Aorta (tissue), 5 donors: ENCODE measurements at places on chromosomes 5 and 9. TPM values are rescaled to one million over a fixed set of nuclear protein-coding genes. Genes with fewer than 3 reads are reported as not detected.

GRCh38 chr5:156803404-156803803 lies 46.7 kb upstream of the PPP1R2B start:
- no peak for DNase-seq
- H3K36me3 ChIP-seq: no peaks in the 10 kb centered on the region
- H3K27ac ChIP-seq: no peak overlapping the region
- H3K4me1 ChIP-seq: no peaks in the 10 kb centered on the region
- no peak overlapping the region for H3K4me3 ChIP-seq
- H3K27me3 ChIP-seq: no peaks in the 10 kb centered on the region

DNA sequence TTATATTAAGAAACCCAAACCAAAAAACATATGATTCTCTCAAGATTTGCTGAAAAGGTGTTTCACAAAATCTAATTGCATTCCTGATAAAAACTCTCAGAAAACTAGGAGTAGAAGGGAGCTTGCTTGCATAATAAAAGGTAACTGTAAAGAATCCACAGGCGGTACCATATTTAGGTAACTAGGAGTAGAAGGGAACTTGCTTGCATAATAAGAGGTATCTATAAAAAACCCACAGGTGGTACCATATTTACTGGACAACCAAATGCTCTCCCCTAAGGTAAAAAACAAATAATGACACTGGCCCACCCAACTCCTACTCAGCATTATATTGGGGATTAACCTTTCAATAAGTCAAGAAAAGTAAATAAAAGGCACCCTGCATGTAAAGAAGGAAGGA lies 57.5 kb upstream of the FCN1 start:
- H3K4me1 ChIP-seq: no peaks in the 10 kb centered on the region
- no peaks in the 10 kb centered on the region for H3K27me3 ChIP-seq
- H3K4me3 ChIP-seq: no peak overlapping the region

- H3K4me1 ChIP-seq: no peaks in the 10 kb centered on the region
- no peak overlapping the region for H3K4me3 ChIP-seq
- H3K27ac ChIP-seq: no peak overlapping the region
- no peaks in the 10 kb centered on the region for H3K27me3 ChIP-seq
- H3K36me3 ChIP-seq: no peaks in the 10 kb centered on the region
- no peak for DNase-seq
These were observed 59.4 kb upstream of the RAPGEF1 start for GRCh38 chr9:131799177-131799823.

- no peak for DNase-seq
- no peak overlapping the region for H3K4me3 ChIP-seq
- H3K4me1 ChIP-seq: no peaks in the 10 kb centered on the region
- H3K36me3 ChIP-seq: no peaks in the 10 kb centered on the region
These were observed 43.5 kb upstream of the TENT2 start for GRCh38 chr5:79568632-79569190.

- no peak for DNase-seq
- no peaks in the 10 kb centered on the region for H3K4me1 ChIP-seq
- no peaks in the 10 kb centered on the region for H3K27me3 ChIP-seq
- no peak overlapping the region for H3K4me3 ChIP-seq
These were observed 131.9 kb upstream of the KLF4 start for GRCh38 chr9:107621436-107621835.

DNA sequence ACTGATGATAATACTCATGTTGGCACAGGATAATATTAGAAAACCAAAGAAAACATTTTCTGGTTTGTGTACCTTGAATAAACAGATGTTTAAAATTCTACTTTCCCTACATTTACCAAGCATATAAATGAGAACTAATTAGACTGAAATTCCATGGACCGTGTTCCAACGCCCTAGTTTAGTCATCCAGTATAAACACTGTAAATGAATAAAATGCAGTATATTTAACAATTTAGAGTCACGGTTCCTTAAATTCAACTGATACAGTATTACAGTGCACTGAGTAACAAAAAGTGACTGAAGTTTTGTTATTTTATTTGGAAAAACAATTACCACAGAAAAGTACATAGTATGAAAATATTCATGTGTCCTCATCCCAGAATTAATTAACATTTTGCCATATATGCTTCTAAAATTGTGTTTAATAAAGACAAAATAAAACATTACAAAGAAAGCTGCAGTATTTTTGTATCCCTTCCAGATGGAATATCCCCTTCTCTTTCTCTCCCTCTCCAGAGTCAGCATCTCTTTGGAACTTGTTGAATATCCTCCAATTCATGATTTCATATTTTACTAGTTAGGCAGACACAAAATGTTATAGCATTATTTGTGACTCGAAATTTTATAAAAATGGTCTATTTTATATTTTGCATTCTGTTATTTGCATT lies 112.5 kb downstream of the HMHB1 start:
- no peak overlapping the region for H3K4me3 ChIP-seq
- no peaks in the 10 kb centered on the region for H3K27me3 ChIP-seq
- DNase-seq: no peak
- H3K27ac ChIP-seq: no peak overlapping the region
- no peaks in the 10 kb centered on the region for H3K4me1 ChIP-seq
- no peaks in the 10 kb centered on the region for H3K36me3 ChIP-seq

DNA sequence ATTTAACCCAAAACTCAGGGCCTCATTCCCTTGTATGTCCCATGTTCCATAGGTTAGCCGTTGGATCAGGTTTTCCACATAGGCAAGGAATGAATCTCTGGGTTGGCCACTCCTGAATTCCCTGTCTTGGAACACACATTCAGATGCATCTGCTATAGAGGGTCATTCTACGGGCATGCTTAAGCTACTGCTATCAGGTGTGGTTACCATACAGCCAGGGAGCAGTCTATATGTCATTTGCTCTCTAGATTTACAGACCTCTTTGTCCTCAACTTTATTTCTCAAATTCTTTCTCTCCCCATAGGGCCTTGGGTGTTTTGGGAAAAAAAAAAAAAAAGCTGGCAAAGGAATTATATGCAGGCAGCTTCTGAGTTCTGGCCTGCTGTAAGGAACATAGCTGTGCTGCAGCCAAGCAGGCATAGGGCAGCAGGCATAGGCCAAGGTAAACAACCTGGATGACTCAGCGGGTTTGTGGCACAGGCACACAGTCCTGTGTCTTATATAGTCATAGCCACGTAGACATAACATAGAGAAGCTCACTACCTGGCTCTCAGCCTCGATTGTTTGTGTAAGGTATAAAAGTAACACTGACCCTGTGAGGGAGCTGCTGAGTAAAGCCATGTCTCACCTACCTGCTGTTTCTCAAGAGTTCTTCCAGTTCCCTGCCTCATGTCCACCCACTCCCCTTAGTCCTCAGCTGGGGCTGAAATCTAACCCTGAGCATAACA lies 141.5 kb downstream of the OSTF1 start:
- H3K27ac ChIP-seq: peak overlapping the region; percentile 91
- no peak overlapping the region for H3K4me3 ChIP-seq
- peaks cover 10% of the 10 kb centered on the region for H3K4me1 ChIP-seq
- H3K27me3 ChIP-seq: no peaks in the 10 kb centered on the region
- peak; percentile 83 for DNase-seq

DNA sequence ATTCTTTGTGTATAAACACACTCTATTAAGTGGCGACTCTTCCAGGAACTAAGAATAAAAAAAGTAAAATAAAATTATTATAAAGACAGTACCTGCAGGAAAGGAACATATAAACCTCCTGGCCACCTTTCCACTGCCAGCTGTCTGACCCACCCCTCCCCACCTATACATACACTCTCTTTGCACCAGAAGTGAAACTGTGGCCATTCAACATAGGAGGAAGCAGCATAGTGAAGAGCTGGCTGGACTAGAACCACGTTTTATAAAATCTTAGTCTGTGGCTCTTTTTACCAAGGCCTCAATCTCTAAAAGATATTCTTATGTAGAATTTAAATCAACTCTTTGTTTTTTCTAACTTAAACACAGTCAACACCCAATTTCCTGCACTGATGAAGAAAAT lies 289.6 kb downstream of the GABRB2 start:
- H3K27me3 ChIP-seq: no peaks in the 10 kb centered on the region
- no peak overlapping the region for H3K4me3 ChIP-seq
- no peaks in the 10 kb centered on the region for H3K36me3 ChIP-seq
- no peaks in the 10 kb centered on the region for H3K4me1 ChIP-seq
- no peak for DNase-seq

DNA sequence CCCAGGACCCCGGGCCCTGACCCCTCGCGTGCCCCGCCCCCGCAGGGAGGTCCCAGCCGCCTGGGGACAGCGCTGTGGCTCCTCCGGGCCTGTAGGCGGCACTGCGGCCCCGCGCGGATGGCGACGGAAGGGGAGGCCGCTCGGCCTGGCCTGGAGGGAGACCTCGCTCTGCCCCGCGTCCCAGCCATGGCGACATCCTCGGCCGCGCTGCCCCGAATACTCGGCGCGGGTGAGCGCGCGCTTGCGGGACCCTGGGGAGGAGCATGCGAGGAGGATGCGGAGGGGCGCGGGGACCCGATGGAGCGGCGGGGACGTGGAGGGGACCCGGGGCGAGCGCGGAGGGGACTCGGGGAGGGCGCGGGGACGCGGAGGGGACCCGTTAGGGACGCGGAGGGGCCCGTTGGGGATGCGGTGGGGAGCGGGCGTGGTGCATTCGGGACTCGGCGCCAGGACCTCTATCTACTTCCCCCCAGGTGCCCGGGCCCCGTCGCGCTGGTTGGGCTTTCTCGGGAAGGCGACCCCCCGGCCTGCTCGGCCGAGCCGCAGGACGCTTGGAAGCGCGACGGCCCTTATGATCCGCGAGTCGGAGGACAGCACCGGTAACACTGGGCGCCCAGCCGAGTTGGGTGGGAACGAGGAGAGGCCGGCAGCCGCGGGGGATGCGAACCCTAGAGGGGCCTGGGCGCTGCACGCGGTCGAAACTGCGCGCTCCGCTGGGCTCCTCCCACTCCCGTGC lies at the start of gene MRPS2:
Gene MRPS2 (plus strand): TSS at position 158 of the 736 bp plus-strand sequence. CDS start 29 bp downstream, at position 187.
- DNase-seq: peak; percentile 93
- no peaks in the 10 kb centered on the region for H3K4me1 ChIP-seq
- H3K4me3 ChIP-seq: peak within 1 kb of the TSS; percentile 85
- H3K36me3 ChIP-seq: no peaks in the 10 kb centered on the region
- no peaks in the 10 kb centered on the region for H3K27me3 ChIP-seq
- H3K27ac ChIP-seq: no peak within 1 kb of the TSS

- H3K27me3 ChIP-seq: no peaks in the 10 kb centered on the region
- H3K36me3 ChIP-seq: no peaks in the 10 kb centered on the region
- no peak overlapping the region for H3K4me3 ChIP-seq
- H3K27ac ChIP-seq: no peak overlapping the region
These were observed 281.2 kb upstream of the RGMB start for GRCh38 chr5:98492258-98492657.

DNA sequence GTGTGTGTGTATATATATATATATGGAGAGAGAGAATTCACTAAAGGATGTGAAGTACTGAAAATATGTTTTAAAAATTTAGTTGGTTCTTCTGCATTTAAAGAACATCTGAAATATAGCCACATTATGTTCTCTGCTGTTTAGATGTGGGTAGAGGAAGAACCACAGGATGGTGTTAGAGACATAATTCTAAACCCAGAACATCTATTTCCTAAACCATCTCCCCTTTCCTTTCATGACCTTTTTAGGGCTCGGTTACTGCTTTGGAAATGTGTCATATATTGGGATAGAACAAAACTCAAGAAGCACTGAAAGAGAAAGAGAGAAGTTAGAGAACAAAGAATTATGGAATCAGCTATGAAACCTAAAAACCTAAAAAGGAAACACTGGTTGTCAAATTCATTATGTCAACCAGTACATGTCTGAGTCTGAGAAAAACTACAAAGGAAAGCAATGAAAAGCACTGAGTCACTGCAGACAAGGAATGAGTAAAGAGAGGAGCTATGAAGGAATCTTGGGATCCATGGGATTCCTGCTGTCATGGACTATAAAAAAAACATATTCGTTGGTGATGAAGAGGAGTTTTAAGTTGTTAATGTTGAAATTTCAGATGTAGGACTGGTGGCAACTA lies 28.4 kb downstream of the SLC12A2 start:
- no peak overlapping the region for H3K4me3 ChIP-seq
- H3K27me3 ChIP-seq: no peaks in the 10 kb centered on the region
- H3K4me1 ChIP-seq: no peaks in the 10 kb centered on the region
- no peak for DNase-seq
- H3K27ac ChIP-seq: no peak overlapping the region

- H3K27me3 ChIP-seq: peaks cover 1% of the 10 kb centered on the region
- H3K36me3 ChIP-seq: no peaks in the 10 kb centered on the region
- no peak for DNase-seq
- H3K27ac ChIP-seq: peak overlapping the region; percentile 33
- H3K4me3 ChIP-seq: no peak overlapping the region
These were observed 272.7 kb downstream of the TLE1 start for GRCh38 chr9:81416476-81417298.

- no peaks in the 10 kb centered on the region for H3K4me1 ChIP-seq
- DNase-seq: peak; percentile 32
- H3K36me3 ChIP-seq: no peaks in the 10 kb centered on the region
- H3K4me3 ChIP-seq: no peak overlapping the region
- H3K27ac ChIP-seq: no peak overlapping the region
These were observed 32.1 kb upstream of the SARDH start for GRCh38 chr9:133770076-133770777.

GRCh38 chr9:109556061-109556460 lies 58.0 kb upstream of the PTPN3 start:
- no peaks in the 10 kb centered on the region for H3K4me1 ChIP-seq
- H3K27me3 ChIP-seq: no peaks in the 10 kb centered on the region
- no peaks in the 10 kb centered on the region for H3K36me3 ChIP-seq
- no peak for DNase-seq
- H3K4me3 ChIP-seq: no peak overlapping the region

DNA sequence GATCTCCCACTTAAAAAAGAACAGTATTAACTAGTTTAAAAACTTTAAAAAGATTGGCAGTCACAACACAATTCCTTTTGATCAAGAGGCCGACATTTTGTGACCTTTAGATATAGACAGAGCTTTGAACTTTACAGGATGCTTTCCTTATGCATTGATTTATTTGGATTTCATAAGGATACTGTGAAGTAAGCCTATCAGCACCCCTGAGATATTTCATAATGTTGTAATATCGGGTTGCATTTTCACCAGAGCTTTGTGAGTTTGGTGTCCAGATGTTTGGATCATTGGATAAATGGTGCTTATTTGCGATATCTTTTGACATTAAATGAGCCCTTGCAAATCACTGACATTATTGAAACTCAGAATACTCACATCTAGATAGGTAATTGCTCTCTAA lies 7.7 kb downstream of the PALM2AKAP2 start:
- DNase-seq: no peak
- H3K27me3 ChIP-seq: peaks cover 2% of the 10 kb centered on the region
- no peak overlapping the region for H3K4me3 ChIP-seq

LRRC70 gene
- polyA plus RNA-seq: not detected

C5orf63 gene
- 7.3 TPM for polyA plus RNA-seq

PAX5 gene
- polyA plus RNA-seq: under 0.01 TPM

NR5A1 gene
- not detected for polyA plus RNA-seq

AOPEP gene
- 311 TPM for polyA plus RNA-seq

BTNL3 gene
- polyA plus RNA-seq: not detected

HRCT1 gene
- polyA plus RNA-seq: 17.4 TPM

PCDHGB2 gene
- 1.1 TPM for polyA plus RNA-seq

WNT8A gene
- polyA plus RNA-seq: not detected
